GM18507 (cell line): ENCODE measurements at places on chromosomes 16 and 17.

- DNase-seq, result no peak
These were observed 336.2 kb upstream of the PMFBP1 start for GRCh38 chr16:72508191-72508590.

- DNase-seq, result no peak
These were observed 5.9 kb downstream of the LITAFD start for GRCh38 chr16:8887952-8888560.

GRCh38 chr17:66416207-66416940 lies 114.0 kb downstream of the PRKCA start:
- no peak for DNase-seq

- no peak for DNase-seq
These were observed 125.2 kb upstream of the SDK2 start for GRCh38 chr17:73769479-73769878.

- no peak for DNase-seq
These were observed 41.1 kb downstream of the TNRC6C start for GRCh38 chr17:77999413-78000173.

DNA sequence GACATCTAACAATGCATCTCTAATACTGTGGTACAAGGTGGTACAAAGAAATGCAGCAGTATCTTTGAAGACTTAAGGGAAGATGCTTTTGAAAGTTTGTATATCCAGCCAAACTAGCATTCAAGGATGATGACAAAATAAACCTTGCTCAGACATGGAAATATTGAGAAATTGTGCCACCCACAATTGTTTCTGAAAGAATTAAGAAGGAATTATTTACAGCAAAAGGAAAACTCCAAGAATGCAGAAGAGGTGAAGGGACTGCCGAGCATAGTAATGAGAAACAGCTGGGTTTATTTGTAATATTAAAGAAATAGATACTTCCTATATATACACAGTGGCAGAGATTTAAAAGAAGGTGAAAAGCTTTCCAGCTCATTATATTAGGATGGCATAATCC lies 29.5 kb downstream of the PMFBP1 start:
- DNase-seq, result no peak

DNA sequence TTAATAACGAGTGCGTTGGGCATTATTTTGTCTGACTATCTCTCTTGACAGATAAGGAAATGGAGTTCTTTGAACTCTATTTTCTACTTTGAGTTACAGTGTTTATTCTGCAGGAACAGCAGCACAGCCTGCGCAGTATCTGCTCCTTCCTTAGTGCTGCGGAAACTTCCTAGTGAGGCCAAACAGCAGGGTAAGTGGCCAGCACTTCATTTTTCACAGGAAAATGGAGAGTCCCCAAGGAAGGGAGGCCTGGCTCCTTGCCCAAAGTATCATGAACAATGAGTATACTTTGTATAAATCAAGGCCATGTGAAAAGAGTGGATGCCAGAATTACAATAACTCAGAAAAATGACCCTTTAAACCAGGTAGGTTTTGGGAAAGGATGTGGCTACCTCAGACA lies 140.6 kb downstream of the VPS53 start:
- DNase-seq, result no peak

GRCh38 chr17:15492791-15493692 lies 25.6 kb upstream of the CDRT4 start:
- DNase-seq, result no peak

DNA sequence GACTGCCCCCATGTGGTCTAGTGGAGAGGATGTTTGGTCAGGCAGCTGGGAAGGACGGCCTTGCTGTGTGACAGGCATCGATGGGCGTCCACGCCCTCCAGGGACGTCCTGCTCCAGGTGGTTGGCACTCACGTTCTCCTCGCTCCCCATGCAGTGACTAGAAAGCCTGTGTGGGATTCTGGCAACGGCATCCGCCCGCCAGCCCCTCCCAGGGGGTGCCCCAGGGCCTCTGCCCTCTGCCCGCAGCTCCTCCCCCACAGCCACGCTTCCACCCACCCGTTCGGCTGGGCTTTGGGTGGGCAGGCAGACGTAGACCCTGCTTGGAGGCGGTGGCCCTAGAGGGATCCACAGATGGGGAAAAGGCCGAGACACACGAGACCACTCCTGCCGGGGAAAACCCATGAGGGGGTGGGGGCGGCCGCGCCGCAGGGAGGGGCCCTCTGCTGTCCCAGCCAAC lies 4.7 kb upstream of the IL17C start:
- DNase-seq, result no peak

DNA sequence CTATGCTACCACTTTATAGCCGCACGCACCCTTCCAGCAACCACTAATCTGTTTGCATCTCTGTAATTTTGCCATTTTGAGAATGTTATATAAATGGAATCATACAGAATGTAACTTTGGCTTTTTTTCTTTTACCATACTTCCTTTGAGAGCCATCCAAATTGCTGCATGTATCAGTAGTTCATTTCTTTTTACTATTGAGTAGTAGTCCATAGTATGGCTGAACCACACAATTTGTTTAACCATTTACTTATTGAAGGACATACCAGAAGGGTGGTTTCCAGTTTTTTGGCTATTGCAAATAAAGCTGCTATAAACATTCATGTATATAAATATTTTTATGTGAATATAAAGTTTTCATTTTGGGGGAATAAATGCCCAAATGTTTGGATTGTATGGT lies 8.8 kb downstream of the TENT4B start:
- DNase-seq, result no peak

DNA sequence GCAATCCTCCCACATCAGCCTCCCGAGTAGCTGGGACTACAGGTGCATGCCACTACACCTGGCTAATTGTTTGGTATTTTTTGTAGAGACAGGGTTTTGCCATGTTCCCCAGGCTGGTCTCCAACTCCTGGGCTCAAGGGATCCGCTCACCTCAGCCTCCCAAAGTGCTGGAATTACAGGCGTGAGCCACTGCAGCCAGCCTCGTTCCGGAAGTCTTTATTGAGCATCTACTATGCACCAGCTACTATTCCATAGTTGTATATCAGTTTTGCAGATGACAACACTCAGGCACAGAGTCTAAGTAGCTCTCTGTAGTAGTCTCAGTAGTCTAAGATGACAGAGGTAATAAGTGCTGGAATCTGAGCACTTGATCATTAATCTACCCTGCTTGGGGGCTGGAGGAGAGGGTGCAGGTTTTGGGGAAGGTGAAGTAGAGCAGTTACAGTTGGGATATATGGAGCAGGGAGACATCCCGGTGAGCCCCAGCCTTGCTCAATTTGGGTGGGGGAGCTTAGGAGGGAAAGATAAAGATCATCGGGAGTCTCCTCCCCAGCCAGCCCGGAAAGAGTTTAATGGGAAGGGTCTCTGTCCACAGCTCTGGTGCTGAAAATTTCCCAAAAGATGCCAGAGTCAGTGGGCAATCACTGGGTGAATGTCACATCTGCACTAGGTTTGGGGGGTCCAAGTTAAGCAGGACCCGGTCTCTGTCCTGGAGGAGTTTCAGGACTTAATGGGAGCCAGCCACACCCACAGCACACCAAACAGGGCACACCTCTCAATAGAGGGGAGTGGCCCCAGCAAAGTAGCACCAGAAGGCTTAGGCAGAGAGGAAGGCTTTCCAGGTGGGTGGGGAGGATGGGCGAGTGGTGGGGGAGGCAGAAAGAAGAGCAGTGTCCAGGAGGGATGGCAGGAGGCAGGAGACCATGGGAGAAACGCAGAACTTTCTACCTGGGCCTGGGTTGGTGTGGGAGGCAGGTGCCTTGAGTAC lies 1.7 kb downstream of the OTOP3 start:
- DNase-seq, result no peak

GRCh38 chr17:56761387-56761786 lies 72.3 kb downstream of the C17orf67 start:
- no peak for DNase-seq

DNA sequence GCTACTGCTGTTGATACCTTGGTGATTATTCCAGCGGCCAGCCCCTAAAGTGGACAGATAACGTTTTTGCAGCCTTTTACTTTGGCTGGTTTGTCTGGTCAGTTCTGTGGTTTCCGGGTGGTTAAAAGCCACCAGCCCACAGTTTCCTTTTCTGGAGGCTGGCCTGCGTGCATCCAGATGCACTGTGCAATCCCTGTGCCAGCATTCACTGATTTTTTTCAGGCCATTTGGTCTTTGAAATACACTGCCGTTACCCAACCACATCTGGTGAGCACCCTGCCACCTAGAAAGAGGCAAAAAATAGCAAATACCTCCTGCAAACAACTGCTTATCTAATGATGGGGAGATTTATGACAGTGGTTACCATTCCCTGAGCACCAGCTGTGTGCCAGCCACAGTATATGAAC lies 797 bp downstream of the NUDT7 start:
- no peak for DNase-seq

DNA sequence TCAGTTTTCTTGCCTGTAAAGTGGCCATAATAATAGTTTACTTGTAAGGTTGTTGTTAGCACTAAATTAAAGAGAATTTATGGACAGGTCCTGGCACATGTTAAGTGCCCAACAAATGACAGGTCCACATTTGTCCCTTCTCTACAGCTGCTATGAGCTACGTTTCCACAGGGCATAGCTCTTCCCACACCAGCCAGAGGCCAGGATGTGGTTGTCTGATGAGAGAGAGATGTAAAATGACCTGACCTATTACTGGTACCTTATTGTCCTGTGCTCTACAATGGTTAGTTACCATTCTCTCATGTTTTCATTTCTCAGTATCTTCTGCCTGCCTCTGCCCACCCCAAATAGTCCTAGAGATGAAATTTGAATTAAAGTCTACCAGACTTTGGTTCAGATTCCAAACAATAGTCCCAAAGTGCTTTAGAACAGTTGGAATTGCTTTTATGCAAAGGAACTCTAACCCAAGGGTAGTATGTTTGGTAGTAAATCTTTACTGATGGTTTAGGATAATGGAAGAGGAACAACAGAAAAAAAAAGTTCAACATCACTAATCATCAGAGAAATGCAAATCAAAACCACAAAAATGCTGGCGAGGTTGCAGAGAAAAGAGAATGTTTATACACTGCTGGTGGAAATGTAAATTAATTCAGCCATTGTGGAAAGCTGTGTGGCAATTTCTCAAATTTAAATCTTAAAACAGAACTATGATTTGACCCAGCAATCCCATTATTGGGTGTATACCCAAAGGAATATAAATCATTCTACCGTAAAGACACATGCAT lies 57.1 kb upstream of the ANKFN1 start:
- DNase-seq, result no peak

- DNase-seq, result no peak
These were observed 136.4 kb downstream of the NPIPB5 start for GRCh38 chr16:22646948-22647556.

DNA sequence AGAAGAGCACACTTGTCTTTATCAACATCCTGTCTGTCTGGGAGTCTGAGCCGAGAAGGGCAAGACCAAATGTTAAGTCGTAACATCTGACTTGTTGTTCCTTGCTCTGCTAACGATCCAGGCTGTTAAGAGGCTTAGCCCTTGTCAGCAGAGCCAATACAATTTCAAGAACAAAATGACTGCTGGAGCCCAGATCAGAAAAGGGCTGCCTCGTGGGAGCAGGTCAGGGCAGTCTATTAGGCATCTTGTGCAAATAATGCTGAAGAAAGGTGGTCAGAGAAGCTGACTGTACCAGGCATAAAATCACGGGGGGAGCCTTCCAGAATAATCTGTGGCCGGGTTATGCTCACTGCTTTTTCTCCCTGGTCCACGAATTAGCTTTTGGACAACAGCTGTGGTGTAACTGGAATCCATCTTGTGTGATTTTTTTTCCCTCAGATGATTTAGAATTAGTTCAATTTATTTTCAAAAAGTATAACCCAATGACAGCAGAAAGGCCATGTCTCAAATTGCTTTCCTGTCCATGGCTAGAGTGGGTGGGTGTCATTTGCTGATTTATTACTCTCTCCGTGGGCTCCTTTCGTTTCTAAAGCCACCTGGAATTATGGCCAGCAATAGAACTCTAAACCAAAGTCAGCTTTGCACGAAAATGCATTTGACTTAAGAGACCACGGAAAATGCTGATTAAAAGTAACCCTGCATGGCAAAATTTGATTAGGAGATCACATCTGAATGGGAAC lies 221.1 kb upstream of the HSBP1 start:
- DNase-seq, result no peak

DNA sequence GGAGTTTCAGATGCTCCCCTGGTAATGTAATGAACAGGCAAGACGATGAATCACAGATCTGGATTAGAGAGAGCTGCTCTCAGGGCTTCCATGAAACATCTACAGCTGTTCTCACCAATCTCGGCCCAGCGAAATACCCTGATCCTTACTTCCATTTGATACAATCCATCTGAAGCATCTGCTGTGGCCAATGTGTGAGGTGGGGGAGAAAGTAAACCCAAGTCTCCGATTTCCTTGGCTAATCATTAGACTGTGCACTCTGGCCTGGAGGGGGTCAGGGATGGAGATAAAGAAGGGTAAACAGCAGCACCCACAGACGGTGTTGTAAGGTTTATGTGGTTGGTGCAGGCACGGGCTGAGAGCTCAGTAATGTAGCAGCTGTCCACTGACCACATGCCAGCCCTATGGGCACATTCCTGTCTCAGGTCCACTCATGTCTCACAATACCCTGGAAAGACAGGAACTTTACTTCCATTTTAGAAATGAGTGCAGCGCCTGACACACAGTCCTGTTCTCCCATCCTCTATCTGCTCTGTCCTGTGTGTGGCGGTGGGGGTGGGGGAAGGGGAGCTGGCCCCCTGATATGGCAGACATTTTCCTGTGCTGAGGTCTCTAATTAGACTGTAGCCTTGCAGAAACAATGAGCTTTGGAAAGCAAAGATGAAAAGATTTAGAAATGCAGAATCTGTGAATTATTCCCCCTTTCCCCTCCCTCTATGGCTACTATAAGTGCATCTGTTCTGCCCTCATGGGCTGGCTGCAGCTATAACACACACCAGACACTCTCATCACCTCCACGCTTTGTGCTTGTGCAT lies 48.3 kb upstream of the ERN1 start:
- DNase-seq, result no peak

DNA sequence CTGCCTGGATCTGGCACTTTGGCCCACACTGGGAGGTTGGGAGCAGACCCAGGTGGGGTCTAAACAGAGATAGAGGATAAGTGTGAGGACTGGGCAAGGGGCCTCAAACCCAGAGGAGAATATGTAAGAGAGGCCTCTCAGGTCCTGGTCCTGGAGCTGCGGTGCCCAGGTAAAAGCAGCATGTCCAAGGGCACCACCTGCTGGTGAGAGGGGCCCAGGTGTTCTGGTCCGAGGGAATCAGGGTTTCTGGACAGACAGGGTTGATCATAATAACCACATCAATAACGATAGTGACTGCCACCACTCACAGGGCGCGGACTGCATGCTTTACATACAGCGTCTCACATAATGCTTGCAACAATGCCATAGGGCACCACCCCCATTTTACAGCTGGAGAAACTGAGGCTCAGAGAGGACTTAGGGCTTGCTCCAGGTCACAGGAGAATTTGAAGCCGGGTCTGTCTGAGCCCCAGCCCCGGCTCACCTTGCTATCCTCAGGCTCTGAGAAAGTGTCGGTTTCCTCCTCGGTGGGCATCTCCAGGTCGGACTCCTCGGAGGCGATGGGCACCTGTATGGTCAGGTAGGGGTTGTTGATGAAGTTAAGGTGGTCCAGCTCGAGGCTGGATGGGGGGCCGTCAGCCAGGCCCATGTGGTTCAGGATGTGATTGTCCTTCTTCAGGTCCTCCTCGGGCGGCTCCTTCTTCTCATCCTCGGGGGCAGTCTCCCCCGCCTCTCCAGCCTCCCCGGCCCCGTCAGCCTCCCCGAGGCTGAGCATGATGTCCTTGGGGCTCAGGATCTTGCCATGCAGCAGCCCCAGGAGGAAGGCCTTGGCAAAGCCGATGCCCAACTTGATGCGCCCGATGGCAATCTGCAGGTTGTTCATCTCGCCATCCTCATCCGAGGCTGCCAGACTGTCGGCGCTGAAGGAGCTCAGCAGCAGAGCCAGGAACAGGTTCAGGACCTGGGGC lies 19.1 kb upstream of the CD79B start:
- no peak for DNase-seq

GRCh38 chr16:86634292-86634691 lies 55.9 kb downstream of the FOXL1 start:
- no peak for DNase-seq
